Pulmonary artery endothelial cell (primary cell): ENCODE measurements at places on chromosomes 2 and 18.

- DNase-seq: peak; percentile 89
Measured at GRCh38 chr18:55328301-55328700, 259.7 kb downstream of the TCF4 start.

DNA sequence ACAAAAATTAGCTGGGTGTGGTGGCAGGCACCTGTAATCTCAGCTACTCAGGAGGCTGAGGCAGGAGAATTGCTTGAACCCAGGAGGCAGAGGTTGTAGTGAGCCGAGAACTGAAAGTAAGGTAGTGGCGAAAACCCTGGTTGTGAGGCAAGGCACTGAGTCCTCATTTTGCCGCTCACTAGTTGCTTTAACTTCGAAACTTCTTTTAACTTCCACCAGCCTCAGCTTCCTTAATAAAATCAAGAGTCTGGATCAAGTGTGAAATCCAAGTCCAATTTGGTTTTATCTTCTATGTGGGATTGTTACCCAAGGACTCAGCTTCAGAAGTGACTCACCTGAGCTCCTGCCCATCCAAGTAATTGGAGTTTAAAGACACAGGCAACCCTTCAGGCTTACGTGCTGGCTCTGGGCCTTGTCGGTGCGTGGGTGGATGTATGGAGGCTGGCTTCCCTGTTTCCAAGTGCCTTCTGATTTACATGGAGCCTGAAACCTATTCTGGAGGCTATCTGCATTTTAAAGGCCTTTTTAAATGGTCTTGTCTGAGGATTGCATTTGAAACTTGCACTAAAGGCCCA is 374.2 kb upstream of the ID2 start:
- no peak for DNase-seq

DNA sequence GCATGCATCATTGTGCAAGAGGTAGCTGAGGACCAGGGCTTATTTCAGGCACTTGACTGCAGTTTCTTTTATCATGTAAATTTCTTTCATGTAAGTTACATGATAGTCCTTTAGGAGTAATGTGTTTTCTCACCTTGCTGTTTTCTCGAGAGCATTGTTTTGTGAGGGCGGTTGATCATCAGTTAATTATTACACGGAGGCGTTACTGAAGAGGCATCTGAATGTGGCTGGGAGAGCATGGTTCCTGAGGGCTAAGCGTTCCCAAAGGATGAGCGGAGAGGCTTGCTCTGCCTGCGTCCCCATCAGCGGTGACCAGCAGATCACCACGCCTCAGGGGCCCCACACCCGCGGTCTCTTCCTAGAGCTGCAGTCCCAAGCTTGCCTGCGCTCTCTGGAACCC is 156.1 kb upstream of the NFATC1 start:
- DNase-seq: no peak

GRCh38 chr2:108975613-108976435 is 13.2 kb downstream of the EDAR start:
- DNase-seq: no peak

GRCh38 chr2:223100061-223100511 is 48.1 kb downstream of the KCNE4 start:
- no peak for DNase-seq
